ENCODE measurements at places on chromosomes 12 and 14. TPM values are rescaled to one million over a fixed set of nuclear protein-coding genes. Genes with fewer than 3 reads are reported as not detected.

GRCh38 chr12:117835156-117835555, 133.6 kb downstream of the KSR2 start:
- DNase-seq, result no peak

- DNase-seq, result no peak
Measured at GRCh38 chr14:92280554-92281262, 42.3 kb upstream of the SLC24A4 start.

GRCh38 chr14:96661244-96661969, 135.8 kb upstream of the VRK1 start:
- DNase-seq, result no peak

- no peak for DNase-seq
Measured at GRCh38 chr12:93612776-93613175, 40.3 kb downstream of the SOCS2 start.

DNA sequence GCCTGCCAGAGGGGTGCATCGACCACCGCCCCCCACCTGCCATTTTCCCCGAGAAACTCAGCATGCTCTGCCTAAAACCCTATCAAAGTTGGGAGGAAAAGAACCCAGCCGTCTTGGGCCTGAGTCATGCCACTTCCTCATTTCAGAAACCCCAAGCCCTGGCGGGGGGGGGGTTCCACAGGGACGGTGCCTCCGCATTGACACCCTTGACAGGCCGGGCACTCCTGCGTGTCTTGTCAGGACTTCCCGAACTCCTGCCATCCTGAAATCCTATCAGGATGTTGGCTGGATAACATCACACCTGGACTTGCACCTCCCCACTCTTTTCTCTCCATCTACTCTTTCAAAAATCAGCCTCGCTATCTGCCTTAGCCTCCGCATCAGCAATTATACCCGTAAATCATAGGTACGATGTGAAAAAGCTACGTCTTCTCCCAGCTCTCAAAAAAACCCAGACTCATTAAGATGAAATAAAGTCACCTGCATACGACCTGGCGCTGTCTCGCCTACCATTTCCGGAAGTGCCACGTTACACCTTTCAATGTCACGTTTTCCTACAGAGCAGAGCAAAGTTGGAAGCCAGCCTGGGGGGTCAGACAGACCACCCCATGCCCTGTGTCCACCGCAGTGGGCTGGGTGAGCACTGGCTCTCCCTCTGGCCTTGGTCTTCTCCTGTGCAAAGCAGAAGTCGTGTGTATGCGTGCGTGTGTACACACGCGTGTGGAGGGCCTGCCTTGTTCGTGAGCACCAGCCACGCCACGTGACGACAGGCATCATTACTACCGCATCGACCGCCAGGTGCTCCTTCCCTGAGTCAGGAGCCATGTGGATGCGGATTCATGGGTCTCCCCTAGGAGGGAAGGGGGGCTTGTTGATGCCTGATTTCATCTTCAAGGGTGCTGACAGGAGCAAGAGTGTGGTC, 96.7 kb downstream of the RFLNA start:
- DNase-seq, result no peak

- DNase-seq, result no peak
Measured at GRCh38 chr14:98901511-98902205, 370.3 kb downstream of the BCL11B start.

CYP27B1 gene
- 7.1 TPM for total RNA-seq

DEGS2 gene
- total RNA-seq, result 5.1 TPM

DNA sequence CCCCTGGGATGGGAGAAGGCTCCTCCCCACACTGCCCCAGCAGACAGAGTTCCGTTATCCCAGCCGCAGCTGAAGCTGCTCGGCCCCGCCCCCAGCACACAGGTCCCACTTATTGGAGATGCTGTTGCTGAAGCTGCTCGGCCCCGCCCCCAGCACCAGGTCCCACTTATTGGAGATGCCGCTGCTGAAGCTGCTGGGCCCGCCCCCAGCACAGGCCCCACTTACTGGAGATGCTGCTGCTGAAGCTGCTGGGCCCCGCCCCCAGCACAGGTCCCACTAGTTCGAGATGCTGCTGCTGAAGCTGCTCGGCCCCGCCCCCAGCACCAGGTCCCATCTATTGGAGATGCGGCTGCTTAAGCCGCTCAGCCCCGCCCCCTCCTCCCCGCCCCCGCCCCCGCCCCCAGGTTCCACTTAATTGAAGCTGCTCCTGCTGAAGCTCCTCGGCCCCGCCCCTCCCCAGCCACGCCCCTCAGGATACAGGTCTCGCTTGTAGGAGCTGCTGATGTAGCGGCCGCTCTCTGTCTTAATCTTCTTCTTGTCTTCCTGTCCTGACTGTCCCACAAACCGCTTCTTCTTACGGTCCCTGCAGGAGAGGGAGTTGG, 12.0 kb downstream of the CFAP73 start:
- DNase-seq, result peak; percentile 80

GRCh38 chr14:100052819-100053218, 12.4 kb upstream of the EVL start:
- no peak for DNase-seq

DNA sequence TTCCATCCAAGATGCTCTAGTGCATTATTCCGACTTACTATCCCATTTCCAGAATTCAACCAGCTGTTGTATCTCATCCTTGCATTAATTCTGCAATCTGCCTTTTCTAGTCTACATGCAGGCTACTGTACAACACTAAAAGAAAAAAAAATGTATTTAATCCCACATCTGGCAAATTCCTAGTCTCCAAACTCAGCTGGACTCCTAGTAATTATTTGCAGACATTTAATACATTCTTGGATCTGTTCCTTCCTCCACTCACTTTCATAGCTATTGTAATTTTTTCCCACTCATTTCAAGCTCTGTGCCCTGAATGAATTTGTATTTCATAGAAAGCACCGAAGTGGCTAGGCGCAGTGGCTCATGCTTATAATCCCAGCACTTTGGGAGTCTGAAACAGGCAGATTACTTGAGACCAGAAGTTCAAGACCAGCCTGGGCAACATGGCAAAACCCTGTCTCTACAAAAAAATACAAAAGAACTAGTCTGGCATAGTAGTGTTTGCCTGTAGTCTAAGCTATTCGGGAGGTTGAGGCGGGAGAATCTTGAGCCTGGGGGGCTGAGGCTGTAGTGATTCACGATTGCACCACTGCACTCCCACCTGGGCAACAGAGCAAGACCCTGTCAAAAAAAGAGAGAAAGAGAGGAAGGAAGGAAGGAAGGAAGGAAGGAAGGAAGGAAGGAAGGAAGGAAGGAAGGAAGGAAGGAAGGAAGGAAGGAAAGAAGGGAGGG, 39.5 kb upstream of the YAF2 start:
- DNase-seq, result no peak

- no peak for DNase-seq
Measured at GRCh38 chr14:68124050-68124449, 304.5 kb downstream of the RAD51B start.

WNT1 gene
- not detected for total RNA-seq

- no peak for DNase-seq
Measured at GRCh38 chr12:107564946-107565345, 120.7 kb upstream of the PWP1 start.

DNA sequence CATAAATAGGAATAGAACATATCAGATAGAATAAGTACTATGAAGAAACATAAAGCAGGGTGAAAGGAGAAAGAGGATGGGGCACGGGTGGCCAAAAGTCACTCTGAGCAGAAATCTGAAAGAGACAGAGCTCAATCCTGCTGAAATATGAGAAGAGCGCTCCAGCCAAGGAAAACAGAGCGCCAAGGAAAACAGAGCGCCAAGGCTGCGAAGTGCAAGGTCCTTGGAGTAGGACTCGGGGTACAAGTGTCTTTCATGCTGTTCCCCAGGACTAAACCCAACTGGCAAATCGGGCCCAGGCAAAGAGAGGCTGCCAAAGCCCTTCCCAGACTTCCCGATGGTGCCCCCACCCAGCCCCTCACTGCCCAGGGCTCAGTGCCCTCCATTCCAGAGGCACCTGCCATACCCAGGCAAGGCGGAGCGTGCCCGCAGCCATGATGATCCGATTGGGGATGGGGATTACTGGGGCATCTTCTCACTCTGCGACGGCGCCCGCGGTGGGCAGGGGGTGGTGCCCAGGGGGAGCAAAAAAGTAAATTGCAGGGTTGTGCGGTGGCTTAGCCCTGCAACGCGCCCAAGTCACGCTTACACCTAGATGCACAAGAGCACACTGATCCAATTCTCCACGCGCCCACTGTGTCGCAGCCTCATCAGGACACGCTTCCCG, 1.7 kb downstream of the LTBP2 start:
- DNase-seq, result no peak

DNA sequence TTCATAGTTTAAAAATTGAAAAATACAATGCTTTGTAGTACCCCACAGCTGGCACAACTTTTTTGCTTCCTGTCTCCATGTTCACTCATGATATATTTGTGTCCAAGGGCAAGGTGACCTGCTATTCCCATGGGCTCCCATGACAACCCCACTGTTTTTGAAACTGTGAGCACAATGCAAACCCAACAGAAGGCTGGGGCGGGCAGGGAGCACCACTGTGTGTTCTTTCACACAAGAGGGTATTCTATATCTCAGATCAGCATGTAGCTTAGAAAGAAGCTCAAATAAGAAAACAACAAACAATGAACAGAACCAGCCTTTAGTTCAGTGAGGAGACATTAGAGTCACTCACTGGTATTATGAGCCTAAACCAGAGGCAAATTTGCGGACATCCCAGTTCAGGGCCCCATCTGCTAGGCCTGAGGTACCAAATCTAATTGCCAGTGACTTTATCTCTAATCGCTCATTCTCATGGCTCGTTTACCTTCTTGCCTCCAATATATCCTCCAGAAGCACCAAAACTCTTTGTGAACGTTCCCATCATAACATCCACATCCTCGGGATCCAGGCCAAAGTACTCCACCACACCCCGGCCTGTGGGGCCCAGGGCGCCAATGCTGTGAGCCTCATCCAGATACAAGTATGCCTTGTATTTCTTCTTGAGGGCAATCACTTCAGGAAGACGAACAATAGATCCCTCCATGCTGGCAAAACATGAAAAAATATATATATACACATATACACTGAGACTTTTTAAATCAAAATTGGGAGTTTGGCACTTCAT, 56.4 kb upstream of the ISM2 start:
- no peak for DNase-seq

Measured in Caco-2 (cell line).